ENCODE measurements at places on chromosomes 6 and 20.

DNA sequence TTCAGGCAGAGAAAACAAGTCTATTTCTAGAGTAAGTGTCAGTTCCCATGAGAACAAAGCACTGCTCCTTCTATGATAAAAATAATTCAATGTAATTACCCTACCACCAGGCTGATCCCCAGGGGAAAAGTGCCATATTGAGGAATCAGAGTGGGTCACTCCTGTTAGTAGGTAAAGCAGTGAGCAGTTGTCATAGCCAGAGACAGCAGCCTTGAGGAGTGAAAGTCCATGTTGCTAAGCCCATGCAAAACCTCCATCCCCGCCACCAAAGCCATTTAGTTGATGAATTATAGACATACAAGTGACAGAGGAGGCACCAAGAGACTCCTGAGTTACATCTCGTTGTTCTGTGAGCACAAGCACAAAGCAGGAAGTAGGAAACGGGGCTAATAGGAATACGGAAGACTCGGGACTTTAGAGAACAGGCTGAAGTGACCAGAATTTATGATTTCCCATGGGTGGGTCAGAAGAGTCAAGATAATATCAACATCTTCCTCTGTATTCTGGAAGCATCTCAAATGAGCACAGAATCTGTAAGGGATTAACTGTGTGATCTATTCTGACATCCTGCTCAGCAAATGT, 197.9 kb downstream of the MAFB start:
- DNase-seq: no peak

- no peak for DNase-seq
These were observed 379.7 kb downstream of the CDH4 start for GRCh38 chr20:61631751-61632150.

DNA sequence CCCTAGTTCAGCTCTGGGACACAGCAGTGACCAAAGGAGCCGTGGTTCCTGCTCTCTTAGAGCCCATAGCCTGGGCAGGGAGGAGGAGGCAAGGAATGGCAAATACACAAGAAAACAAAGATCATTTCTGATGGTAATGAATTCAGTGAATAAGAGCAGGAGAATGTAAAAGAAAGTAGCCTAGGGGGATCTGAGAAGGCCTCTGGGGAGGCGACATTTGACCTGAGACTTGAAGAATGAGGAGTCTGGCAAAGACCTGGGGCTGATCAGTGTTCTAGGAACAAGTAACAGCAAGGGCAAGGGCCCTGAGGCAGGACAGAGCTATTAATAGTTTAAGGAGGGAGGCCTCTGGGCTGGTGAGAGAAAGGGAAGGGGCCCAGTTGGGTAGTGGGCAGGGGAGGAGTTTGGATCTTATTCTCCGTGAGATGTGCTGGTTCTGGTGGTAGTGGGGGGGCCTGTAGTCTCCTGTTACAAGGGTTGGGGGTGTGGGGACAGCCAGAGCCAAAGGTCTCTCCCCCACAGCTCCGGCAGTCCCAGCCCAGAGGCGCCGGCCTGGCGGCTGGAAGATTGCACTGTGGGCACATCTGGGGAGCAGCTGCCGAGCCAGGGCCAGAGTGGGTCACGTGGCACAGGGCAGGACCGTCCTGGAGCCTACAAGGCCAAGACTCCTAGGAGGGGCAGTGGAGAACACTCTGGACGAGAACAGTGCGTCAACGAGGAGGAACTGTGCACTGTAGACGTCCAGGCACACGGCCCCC, 9.3 kb upstream of the ID1 start:
- peak; percentile 59 for DNase-seq

DNA sequence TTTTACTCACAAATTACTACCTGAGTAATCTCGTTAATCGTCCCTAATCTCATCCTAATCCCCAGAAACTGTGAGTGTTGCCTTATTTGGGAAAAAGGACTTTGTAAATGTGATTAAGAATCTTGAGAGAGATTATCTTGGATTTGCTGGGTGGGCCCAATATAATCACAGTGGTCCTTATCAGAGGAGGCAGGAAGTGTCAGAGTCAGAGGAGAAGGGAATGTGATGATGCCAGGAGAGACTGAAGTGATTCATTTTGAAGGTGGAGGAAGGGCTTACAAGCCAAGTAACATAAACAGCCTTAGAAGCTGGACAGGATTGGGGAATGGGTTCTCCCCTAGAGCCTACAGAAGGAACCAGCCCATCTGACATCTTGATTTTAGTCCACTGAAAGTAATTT, 16.7 kb downstream of the RPP21 start:
- no peak for DNase-seq

- no peak for DNase-seq
These were observed 31.6 kb downstream of the PSMG4 start for GRCh38 chr6:3290149-3290930.

DNA sequence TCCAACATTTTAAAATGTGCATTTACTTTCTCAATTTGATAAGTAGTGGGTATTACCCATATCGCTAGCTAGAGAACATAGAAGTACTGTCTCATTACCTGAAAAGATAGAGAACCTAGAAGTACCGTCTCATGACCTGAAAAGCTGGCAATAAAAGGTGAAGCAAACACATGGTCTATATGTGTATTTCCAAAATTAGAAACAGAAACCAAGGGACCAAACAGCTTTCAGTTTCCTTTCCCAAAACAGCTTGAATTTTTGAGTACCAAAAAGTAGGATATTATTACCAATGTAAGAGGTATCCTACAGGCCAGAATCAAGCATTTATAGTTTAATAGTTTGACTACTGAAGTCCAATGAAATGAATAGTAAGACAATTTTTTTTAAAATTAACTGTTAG, 77.2 kb downstream of the KIF13A start:
- DNase-seq: no peak

- DNase-seq: no peak
These were observed 83.4 kb downstream of the ZNF217 start for GRCh38 chr20:53510262-53510661.

GRCh38 chr6:17556014-17556413, 44.1 kb upstream of the FAM8A1 start:
- DNase-seq: no peak

DNA sequence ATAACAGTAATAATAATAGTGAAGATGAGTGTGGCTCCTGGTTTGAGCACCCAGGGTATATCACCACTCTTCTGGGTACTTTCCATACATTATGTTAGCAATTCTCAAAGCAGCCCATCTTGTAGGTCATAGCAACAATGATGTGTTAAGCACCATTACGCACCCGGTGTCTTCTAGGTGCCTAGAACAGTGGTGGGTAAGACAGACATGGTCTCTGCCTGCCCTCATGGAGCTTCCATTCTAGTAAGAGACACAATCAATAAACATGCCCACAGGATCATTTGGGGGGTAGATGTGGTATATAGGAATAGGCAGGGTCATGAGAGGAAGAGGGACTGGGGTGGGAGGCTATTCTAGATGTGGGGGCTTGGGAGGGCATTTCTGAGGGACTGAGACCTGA, 21.0 kb upstream of the OCSTAMP start:
- no peak for DNase-seq

DNA sequence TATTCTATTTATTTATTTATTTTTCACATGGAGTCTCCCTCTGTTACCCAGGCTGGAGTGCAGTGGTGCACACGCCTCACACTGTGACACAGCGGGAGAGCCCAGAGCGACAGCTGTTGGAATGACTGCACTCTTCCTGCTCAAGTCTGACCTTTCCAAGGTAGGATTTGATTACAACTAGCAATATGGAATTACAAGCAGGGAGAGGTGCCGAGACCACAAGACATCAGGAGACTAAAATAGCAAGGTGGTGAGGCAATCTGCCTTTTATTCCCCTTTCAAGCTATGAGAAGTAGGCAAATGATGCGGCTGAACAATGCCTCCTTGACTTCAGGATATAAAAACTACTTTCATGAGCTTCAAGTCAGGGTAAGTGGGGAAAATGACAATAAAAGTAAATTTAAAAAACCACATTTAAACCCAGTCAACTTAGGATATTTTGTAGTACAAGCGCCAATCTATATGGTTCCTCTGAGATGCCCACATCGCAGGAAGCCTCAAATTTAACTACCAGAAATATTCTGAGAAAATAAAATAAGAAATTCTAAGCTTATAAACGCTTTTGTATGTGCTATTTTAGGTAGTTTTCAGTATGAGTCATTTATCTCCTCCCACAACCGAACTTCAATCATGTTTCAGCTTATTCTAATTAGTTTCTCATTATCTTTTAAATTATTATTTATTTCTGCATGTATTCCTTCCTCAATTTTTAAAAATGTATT, 146.9 kb upstream of the SGK1 start:
- DNase-seq: no peak

- DNase-seq: no peak
These were observed 126.5 kb upstream of the HDGFL1 start for GRCh38 chr6:22442826-22443225.

DNA sequence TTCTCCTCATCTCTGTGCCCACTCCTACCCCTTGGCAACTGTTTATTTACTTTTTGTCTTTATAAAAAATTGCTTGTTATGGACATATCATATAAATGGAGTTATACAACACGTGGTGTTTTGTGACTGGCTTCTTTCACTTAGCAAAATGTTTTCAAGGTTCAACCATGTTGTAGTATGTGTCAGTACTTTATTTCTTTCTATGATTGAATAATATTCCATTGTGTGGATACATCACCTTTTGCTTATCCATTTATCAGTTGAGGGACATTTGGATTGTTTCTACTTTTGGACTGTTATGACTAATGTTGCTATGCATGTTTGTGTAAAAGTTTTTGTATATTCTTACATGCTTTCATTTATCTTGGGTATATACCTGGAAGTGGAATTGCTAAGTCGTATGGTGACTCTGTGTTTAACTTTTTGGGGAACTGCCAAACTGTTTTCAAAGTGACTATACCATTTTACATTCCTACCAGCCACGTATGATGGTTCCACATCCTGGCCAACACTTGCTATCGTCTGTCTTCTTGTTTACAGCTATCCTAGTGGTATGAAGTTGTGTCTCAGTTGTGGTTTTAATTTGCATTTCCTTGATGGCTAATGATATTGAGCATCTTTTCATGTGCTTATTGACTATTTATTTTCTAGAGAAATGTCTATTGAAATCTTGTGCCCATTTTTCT, 84.4 kb downstream of the SLX4IP start:
- no peak for DNase-seq

GRCh38 chr6:35810971-35811698, 6.0 kb downstream of the LHFPL5 start:
- DNase-seq: no peak

- no peak for DNase-seq
These were observed 311.9 kb upstream of the MAP3K7 start for GRCh38 chr6:90898763-90899162.

DNA sequence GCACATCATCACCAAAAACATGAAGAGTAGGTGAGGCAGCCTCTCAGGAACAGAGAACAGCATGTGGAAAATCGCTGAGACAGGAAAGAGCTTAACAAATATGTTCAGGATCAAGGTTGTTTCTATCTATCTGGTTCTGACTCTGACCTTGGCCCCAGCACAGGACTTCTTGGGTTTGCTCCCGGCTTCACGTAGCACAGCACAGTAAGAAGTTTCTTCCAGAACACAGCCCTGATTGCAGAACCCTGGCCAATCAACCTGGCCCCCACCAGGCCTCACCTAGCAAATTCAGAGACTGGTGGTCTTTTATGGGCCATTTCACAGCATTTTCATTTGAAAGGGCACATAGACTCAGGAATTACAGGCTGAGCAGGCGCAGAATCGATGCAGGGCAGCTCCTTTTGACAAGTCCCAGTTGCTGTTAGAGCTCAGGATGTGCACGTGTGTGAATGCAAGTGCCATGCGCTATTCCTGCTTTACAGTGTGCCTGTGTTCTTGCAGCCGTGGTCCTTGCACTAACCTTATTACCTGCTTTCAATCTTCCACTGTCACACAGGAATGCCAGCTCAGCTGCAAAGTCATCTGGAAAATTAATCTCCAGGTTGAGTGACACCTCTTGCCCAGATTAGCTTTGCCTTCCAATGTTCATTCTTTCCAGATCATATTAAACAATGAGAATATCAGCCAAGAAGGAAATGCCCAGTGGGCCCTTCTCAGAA, 100.5 kb upstream of the SLC2A12 start:
- DNase-seq: no peak

DNA sequence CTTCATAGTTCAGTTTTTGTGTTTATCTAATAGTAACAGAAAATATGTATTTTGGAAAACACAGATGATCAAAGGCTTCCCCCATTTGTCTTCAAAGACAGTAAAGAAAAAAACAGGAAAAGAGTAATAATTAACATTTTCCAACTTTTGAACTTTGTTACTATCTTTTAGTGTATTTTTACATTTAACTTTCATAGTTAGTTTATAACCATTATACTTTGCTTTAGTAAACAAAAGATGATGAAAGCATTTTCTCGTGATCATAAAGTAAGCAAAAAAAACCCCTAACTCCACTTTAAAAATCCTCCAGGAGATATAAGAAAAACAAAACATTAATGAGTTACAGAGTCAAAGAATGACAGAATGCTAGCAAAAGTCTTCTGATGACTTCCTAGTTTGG, 13.6 kb upstream of the GPRC6A start:
- no peak for DNase-seq

GRCh38 chr6:89289710-89290109, 25.4 kb downstream of the GABRR2 start:
- DNase-seq: no peak

- no peak for DNase-seq
These were observed 13.2 kb upstream of the SERINC1 start for GRCh38 chr6:122484760-122485159.

GRCh38 chr6:159303159-159303558, 134.0 kb downstream of the FNDC1 start:
- DNase-seq: no peak

DNA sequence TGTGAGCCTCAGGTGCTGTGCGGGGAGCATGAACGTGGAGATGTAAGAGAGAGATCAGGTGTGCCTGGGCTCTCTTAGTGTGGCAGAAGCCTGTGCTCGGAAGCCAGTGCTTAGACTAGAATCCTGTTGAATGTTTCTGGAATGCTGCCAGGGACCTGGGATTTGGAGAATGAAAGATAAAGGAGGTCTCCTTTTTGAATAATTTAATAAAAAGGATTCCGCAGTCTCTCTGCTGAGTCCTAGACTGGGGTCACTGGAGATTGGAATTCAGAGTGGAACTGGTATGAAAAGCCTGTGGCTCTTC, 18.8 kb upstream of the EFCAB8 start:
- no peak for DNase-seq

DNA sequence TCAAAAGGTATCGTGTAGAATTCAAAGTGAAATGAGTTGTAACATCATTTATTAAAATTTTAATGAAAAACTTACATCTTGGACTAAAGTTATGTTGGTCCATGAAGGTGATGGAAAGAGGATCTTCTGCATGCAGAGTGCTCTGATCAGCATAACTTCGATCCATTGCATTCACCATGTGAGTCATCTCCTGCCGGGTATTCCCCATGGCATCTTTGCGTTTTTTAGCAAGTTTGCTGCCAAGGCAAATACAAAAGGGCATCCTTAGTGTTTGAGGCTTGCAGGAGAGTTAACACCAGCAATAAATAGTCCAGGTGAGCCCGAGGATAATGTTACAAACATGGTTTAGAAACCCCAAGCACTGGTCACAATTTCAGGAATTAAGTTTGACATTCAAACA, 104.2 kb upstream of the THEMIS start:
- no peak for DNase-seq

Data from fibroblast of skin of left biceps (primary cell).